ENCODE measurements at places on chromosomes 7 and 10.
A peak's percentile ranks its signal among the peaks of the same experiment; 100 is the strongest.

DNA sequence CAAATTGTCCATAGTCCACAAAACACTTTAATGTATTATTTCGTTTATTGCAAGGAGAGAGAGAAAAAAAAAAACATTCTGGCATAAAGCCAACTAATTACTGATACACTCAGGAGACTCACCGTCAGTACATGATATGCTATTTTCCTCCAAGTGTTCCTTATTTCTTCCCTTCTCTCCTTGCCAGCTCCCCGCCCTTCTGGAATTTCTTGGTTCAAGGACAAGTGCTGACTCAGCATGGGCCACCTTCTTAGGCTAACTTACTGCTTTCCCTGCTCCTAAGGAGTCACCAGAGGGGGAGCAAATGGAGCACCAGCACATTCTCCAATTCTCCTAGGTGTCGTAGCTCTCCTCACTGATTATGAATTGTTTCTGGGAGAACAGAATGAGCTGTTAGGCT is 133.8 kb upstream of the HDAC9 start:
- no peak for DNase-seq

DNA sequence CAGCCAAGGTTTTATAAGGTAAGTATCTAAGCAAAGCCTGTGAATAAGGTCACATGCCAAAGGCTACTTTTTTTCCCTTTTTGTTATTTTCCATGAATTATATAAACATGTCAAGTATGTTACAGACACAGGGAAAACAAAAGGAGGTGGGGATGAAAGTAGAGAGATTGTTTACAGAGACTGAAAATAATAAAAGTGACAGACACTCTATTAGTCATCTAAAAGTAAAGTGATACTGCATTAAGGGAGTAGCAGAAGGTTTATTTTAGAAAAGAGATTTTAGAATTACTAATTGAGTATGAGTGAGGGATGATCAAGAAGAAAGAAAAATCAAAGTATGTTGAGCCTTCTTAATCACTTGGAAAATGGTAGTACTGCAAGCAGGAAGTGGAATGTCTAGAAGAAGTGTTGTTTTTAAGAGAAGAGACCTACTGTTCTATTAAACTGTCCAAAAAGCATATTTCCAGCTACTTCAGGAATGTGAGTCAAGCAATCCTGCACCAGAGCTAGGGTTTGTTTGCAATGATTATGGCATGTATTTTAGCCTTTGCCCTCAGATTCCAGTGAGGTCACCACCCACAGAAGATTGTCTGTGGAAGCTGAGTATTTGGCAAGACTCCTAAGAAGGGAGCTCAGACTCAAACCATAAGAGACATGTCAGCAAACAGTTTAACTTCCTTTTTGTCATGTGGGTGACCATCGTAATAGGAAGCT is 177.9 kb upstream of the PLXDC2 start:
- peak; percentile 51 for DNase-seq

DNA sequence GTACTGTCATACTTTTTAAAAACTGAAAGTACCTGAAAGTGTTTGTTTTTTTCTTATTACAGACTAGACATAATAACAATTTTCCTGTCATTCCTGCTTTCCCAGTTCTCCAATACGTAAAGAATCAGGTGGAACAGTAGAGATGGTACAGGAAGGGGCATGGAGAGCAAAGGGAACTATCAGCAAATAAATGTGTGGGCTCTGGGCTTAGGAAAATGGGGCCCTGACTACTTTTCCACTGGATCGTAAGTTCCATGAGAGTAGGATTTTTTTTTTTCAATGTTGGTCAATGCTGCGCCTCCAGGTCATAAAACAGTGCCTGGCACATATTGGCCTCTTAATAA is 15.2 kb upstream of the FAS start:
- DNase-seq = no peak

DNA sequence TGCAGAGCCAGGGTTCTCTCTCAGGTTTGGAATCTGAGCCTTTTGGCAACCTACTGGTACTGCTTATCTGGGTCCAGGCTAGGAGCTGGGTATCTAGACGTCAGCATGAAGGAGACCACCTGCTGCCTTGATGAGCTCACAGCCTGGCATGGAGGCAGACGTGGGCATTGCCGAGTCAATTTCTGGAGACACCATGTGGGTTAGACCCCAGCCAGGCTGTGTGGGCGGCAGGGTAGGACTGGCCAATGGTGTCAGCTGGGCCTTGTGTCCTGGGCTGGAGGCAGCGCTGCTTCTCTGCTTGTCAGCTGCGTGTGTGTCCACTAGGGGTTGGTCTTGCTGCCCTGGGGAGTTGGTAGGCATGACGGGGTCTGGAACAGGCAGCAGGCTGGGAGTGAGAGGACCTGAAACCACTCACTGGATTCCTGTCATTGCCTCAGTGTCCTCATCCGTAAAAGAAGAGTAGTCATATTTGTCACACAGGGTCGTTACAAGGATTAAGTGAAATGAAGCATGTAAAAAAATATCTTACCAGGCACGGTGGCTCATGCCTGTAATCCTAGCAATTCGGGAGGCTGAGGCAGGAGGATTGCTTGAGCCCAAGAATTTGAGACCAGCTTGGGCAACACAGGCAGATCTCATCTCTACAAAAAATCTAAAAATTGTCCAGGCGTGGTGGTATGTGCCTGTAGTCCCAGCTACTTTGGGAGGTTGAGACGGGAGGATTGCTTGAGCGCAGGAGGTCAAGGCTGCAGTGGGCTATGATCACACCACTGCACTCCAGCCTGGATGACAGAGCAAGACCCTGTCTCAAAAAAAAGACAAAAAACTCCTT is 31.7 kb upstream of the ANKRD2 start:
- DNase-seq = no peak

- no peak for DNase-seq
These were observed 648.4 kb upstream of the LRRTM3 start for GRCh38 chr10:66277481-66277880.

- no peak for DNase-seq
These were observed 129.2 kb downstream of the RPS24 start for GRCh38 chr10:78162853-78163252.

Measured in right lobe of liver (tissue), 6 donors.